ENCODE measurements at places on chromosomes 2 and 18.

- DNase-seq = no peak
Observed at GRCh38 chr18:58204776-58205442, 160.9 kb downstream of the NEDD4L start.

DNA sequence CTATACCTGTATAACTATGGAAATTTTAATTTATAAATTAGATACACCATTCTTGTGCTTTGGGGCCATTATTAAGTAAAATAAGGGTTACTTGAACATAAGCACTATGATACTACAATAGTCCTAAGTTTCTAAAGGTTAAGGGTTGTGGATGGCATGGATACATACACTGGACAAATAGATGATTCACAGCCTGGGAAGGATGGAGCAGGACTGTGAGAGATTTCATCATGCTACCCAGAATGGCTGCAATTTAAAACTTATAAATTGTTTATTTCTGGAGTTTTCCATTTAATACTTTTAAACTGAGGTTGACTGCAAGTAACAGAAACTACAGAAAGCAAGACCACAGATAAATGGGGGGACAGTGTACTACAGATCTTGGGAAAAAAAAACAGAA is 295.8 kb upstream of the ZNF804A start:
- DNase-seq = no peak

GRCh38 chr2:119699016-119699606 is 20.1 kb downstream of the TMEM177 start:
- no peak for DNase-seq

DNA sequence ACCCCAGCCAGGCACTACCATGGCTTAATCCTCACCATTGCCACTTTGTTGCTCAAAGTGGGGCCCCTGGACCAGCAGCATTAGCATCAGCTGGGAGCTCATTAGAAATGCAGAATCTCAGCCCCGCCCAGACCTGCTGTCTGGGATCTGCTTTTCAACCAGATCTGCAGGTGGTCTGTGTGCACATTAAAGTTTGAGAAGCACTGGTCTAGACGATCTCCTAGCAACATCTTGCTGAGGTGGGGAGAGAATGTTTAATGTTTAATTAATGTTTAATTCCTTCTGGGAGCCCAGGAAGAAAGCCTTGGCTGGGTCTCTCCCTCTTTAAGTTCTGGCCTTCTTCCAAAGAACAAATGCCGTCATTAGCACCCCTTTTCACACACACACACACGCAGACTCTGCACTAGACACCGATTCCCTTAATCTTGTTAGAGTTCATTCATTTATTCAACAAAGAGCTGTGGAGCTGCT is 53.7 kb downstream of the EDAR start:
- no peak for DNase-seq

DNA sequence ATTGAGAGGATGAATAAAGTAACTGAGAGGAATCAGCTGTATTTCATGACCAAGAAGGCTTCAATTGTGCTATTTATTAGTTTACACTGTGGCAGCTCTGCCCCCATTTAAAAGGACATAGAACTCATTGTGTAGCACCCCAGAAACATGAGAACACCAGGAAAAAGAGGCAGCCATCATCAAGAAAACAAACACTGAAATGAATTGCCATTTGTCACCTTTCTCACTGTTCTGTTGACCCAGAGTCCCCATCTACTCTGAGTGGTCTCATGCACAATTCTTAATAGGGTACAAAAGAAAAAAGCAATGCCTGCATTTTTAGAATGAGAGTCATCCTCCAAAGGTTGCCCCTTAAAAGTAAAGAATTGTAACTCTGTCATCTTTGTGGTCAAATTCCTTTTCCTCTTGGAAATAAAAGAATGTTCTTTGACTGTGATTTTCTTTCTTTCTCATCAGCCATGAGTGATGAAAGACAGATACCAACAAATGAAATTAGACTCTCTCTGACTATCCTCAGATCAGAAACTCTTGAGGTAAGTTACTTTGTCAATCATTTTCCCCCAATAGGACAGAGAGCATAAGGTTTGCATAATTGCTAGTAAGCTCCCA is 1941.9 kb upstream of the PIK3C3 start:
- no peak for DNase-seq

DNA sequence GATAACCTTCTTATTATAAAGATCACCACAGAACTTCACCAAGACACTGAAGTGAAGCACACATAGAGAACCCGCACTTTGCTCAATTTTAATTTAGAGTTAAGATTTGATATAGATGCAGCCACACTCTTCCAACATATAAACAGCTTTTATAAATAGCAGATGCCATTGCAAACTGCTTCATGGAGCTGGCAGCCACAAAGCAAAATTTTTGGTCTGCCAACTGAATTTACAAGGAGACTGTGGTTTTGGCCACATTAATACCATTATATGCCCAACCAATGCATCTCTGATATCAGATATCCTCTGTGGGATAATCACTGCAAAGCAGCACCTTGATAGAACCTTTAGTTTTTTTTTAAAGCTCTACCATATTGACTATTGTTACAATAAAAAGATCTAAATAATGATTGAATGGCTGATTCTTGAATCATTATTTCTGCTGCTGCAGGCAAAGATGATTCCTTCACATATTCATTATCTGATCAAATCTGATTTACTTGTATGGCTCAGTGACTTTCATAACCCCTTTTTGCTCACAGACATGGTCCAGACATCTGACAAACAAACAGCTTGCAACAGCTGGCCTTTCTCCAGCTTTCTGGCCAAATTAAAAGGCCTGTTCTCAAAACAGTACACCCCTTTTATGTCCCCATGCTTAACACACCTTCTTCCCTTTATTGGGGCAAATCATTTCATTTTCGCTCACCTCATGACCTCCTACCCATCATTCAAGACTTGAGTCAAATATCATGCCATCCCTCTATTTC is 88.4 kb downstream of the METTL4 start:
- no peak for DNase-seq

DNA sequence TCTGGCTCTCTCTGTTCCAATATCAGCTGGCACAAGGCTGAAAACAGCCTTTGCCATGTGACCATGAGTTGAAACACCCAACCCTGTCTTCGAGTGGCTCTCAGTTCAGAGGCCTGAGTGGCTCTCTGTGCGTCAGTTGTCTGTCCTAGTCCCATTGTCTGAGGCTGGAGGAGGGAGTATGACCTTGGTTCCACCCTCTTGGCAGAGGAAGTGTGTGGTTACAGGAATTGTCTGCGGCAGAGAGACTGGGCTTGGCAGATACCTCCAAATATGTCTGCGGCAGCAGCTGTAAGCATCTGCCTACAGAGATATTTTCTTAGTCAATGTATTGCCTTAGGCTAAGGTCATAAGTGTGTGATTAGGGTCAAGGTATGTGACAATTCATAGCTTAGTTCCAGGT is 32.6 kb downstream of the CNGA3 start:
- no peak for DNase-seq

DNA sequence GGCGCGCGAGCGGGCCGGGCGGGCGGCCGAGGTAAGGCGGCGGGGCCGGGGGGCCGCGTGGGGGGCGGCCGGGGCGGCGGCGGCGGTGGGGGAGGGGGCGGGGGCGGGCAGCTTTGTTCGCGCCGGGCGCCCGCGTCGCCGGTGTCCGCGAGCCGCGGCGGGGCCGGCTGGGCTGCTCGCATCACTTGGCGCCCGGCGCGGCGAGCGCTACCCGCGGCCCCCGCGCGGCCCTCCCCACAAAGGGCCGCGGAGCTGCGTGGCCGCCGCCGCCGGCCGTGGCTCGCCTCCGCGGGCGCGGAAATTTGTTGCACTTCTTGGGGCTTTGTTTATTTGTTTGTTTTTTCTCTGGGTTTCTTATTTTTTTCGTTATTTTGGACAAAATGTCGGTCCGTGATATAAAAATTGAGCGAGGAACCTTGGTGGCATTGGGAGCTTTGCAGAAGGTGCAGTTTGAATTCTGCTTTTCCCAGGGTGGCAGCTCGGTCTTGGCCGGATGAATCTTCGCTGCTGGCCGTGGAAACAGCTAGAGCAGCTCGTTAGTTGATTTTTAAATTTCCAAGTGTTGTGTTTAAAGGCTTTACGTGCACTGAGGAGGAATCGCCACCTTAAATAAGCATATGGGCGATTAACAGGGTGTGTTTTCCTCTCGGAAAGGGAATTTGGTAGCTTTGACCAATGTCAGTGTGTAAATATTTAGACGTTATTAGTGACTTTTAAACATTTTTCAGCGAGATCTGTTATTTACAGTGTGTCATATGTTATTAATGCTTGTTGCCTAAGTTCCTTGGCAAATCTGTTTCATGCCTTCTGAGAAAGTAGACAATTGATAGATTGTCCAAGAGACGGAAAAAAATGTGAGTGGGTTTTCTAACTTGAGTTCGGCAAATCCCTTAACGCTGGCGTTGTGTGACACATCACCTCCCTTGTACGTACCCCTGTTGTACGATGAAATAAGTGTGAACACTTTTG is 822 bp downstream of the UBE2E3 start:
- peak; percentile 59 for DNase-seq

GRCh38 chr2:237073552-237073951 is 12.1 kb upstream of the COPS8 start:
- DNase-seq = no peak
